ENCODE measurements at places on chromosomes 6 and 20.

- peak; percentile 88 for DNase-seq
Measured at GRCh38 chr20:45300961-45301360, 5.7 kb upstream of the RBPJL start.

GRCh38 chr6:157652601-157653363, 170.3 kb upstream of the SNX9 start:
- no peak for DNase-seq

DNA sequence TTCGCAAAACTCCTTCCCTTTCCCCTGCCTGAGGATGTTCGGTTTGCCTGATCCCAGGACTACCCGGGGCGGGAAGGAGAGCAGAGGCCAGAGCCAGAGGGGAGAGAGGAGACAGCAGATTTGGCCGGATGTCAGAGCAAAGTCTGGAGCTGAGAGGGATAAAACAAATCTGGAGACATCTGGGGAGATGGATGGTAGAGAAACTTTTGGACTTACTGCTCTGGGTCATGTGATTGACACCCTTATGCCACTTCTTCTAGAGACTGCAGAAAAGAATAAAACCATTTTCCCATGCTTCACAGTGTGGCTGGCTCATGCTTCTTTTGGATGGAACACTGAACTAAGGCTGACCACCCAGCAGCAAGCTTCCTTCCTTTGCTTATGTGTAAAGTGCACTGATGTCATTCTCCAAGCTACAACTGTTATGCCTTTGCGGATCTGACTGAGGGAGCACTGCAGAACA, 174.7 kb downstream of the FOXC1 start:
- no peak for DNase-seq

DNA sequence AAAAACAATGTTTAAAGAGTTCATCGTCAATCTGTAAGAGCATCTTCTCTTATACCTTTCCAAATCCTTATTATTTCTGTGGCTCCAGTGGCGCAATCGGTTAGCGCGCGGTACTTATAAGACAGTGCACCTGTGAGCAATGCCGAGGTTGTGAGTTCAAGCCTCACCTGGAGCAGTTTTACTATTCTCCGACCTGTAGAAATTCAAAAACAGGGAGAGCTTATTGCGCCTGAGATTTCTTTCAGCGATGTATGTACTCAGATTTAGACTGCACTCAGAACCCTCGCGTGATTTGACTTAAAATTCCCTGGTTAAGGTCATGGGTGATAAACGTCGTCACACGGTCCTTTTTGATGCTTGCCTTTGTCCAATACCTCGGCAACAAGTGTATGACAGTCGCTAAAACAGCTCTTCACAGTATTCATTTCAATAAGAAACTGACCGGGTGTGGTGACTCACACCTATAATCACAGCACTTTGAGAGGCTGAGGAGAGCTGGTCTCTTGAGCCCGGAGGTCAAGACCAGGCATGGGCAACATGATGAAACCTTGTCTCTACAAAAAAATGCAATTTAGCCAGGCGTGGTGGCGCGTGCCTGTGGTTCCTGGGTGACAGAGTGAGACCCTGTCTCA, 11.9 kb downstream of the GPX5 start:
- peak; percentile 12 for DNase-seq

DNA sequence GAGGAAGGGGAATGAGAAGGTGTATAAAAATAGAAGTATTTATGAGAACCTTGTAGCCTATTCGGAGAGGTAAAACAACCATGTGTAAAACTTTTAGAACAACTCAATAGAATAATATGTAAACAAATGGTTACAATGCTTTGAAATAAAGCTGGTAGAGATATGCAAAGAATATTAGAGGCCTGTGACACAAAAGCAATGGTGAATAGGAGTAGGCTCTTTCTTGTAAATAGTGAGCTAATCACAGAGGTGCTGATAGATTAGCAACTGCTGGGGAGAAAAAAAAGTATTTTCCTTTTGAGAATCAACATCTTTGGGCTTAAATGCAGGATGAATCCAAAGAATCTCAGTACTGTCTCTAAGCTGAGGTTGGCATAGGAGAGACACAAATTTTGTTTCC, 7.0 kb downstream of the TMEM200A start:
- no peak for DNase-seq

GRCh38 chr20:38754924-38755323, 6.7 kb downstream of the ACTR5 start:
- DNase-seq, result no peak

DNA sequence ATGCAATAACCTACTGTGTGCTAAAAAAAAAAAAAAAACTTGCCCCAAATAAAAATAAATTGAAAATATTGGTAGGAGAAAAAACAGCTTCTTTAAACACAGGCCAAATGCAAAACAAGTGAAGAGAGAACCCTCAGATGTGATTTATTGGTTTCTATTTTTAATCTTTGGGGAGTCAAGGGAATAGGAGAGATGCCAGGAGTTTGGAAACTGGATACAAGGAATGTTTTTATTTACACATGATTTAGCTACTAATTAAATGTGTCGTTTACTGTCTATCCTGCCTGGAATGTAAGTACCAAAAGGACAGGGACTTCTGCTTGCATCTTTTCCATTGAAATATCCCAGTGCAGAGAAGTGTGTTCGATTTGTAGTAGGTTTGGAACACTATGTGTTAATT, 810.7 kb downstream of the MAFB start:
- no peak for DNase-seq

DNA sequence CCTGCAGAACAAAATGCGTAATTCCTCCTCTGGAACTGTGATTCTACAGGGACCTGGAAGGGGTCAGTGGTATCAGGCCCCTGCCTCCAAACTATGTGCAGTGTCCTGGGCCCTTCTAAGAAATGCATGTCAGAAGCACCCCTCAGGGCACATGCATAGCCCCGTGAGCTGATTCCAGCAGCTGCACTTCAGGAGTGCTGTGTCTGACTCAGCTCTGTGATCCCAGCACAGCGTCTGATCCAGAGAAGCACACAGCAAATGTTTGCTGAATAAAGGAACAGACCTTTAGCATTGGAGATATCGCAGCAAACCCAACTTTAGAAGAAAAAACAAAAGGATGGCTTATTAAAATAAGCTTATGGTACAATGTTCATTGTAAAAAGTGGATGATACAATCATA, 15.8 kb upstream of the MAFB start:
- DNase-seq, result no peak

GRCh38 chr6:49551078-49551865, 804 bp downstream of the C6orf141 start:
- DNase-seq, result no peak

- DNase-seq, result no peak
Measured at GRCh38 chr6:105121981-105122380, 57.8 kb downstream of the POPDC3 start.

GRCh38 chr6:48136856-48137255, 25.9 kb upstream of the PTCHD4 start:
- DNase-seq, result no peak

DNA sequence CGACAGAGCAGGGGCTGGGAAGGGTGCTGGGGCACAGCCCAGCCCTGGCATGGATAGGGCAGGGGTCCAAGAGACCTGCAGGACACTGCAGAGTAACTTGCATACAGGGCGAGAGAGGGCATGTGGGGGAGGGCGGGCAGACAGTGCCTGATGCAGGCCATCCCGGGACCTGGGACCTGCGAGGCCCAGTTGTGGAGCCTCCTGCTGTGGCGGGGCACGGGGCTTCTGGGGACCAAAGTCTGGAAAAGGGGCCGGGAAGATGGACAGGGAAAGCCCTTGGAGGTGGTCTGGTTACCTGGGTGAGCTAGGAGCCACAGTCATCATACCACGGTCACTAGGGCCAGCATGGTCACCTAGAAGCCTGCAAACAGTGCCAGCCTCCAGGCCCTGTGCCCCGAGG, 412 bp upstream of the TUBB1 start:
- DNase-seq, result no peak

DNA sequence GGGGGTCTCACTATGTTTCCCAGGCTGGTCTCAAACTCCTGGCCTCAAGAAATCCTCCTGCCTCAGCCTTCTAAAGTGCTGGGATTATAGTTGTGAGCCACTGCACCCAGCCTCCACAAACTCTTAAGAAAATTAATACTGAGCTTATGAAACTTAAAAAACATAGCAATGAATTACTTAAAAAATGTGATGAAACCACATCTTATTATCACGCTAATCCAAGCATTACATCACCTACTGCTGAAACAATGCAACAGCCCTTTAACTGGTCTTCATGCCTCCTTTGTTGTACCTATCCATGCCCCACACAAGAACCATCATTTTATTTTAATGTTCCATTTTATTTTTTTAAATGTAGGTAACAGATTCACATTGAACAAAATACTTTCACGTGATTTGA, 24.9 kb downstream of the SESN1 start:
- no peak for DNase-seq

GRCh38 chr20:13101276-13101675, 92.5 kb downstream of the SPTLC3 start:
- DNase-seq, result no peak

All from HTR-8/SVneo (cell line).